ENCODE measurements at places on chromosomes 12 and 14.

DNA sequence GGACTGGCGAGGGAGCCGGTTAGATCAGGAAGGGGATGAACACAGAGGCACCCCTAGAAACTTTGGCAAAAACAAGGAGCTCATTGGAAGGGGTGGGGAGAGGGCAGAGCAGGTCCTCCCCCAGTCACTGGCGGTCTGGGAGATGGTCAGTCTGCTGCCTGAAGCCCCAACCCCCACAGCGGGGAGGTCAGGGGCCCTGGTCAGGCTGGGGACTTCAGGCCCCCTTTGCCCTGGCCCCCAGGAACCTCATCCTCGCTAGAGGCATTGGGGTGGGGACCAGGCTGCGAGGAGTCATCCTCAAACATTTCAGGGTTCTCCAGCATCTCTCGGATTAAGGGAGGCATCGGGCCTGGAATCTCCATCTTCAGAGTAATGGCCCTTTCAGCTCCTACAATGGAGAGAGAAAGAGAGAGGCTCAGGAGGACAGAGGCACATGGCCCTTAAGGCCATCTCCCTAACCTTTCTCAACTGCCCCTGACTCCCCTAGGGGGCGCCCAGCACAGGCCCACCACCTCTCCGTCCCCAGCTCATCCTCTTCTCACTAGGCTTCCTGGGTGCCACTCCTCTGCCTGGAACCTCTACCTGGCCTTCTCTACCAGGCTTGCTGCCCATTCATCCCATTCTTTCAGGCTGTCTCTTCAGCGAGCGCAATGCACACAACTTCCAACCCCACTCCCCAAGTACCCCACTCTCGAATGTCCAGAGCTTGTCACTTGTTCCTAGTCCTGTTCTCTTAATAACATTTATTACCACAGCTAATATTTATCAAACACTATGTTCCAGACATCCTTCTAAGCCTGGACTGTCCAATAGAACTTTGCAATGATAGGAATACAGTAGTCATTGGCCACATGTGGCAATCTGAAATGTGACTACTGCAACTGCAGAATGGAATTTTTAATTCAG lies 4.7 kb upstream of the ITGB7 start:
- H3K27me3 ChIP-seq = no peaks in the 10 kb centered on the region
- no peak overlapping the region for H3K27ac ChIP-seq
- peaks cover 65% of the 10 kb centered on the region for H3K36me3 ChIP-seq

DNA sequence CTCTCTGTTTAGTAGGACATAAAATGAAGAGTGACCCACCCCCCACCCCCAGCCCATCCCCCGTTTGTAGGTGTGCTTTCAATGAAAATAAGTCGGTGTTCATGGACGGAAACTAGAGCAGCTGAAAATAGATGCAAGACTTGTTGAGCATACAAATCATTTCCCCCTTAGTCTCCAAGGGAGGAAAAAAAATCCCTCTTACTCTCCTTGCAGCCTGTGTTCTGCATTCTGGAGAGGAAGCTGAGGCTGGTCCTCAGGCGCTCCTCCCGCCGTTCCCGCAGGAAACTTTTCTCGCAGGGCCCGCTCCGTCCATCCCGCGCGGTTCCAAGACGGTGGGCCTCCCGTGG lies 259.0 kb upstream of the E2F7 start:
- peaks cover 38% of the 10 kb centered on the region for H3K27me3 ChIP-seq
- no peak for DNase-seq
- peaks cover 11% of the 10 kb centered on the region for H3K4me1 ChIP-seq
- no peak overlapping the region for H3K27ac ChIP-seq

DNA sequence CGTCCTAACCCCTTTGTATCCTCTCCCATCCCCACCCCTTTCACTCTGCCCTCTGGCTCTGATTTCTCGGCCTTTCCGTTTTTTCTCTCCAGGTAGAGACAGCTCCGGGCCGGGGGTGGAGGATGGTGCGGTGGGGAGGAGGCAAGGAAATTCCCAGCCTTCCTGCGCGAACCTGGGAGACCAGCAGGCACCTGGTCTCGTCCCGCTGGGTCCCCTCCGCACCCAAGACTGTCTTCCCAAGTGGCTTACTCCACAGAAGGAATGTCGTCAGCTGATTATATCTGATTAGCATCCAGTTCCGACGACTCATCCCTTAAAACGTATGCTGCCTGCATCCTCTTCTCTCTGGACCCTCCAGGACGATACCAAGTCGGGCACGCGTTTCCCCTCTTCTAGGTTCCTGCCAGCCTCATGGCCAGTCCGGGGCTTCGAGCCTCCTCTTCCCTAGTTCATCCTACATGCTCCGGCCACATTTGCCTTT lies 42.2 kb upstream of the CAPRIN2 start:
- no peak overlapping the region for H3K27ac ChIP-seq
- H3K4me3 ChIP-seq = peak overlapping the region; percentile 50
- H3K4me1 ChIP-seq = peaks cover 22% of the 10 kb centered on the region
- DNase-seq = no peak
- H3K27me3 ChIP-seq = peaks cover 73% of the 10 kb centered on the region

DNA sequence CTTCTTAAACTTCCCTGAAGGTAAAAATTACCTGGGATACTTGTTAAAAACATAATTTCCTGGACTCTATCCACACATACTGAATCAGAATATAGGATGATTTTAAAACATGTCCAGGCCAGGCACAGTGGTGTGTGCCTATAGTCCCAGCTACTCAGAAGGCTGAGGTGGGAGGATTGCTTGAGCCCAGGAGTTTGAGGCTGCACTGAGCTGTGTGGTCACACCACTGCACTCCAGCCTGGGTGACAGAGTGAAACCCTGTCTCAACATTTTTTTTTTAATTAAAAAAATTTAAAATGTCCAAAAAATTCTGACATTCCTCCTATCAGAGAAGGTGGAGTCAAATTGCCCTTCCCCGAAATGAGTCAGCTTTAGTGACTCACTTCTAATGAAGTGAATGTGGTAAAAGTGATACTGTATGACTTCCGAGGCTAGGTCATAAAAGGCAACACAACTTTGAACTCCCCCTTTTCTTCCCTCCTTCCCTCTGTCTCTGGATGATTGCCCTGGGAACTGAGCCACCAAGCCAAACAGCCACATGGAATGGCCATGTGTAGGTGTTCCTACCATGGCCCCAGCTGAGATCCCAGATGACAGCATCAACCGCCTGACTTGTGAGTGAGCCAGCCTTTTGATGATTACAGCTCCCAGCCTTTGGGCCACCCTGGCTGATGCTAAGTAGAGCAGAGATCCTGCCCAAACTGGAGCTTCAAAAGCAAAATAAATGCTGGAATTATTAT lies 36.3 kb downstream of the LIMA1 start:
- no peak for DNase-seq
- no peak overlapping the region for H3K4me3 ChIP-seq
- no peak overlapping the region for H3K27ac ChIP-seq
- H3K27me3 ChIP-seq = peaks cover 3% of the 10 kb centered on the region
- no peaks in the 10 kb centered on the region for H3K36me3 ChIP-seq

DNA sequence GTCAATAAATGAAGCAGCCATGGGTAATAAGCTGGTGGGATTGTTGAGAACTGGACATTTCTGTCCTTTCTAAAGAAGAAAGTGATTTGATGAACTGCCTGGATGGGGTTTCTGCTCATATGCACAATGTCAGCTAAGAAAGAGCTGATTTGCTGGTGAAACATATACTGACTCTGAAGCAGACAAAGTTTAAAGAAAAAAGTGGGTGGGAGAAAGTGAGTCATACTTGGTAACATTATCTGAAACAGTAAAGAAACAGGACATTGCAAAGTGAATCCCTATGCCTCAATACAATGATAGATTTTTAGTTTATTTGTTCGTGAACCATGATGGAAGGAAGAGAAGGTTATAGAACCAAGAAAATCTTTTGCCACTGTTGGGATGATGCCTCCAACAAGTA lies 95.6 kb upstream of the DNM1L start:
- peaks cover 12% of the 10 kb centered on the region for H3K36me3 ChIP-seq
- no peaks in the 10 kb centered on the region for H3K27me3 ChIP-seq
- H3K4me1 ChIP-seq = peaks cover 27% of the 10 kb centered on the region
- DNase-seq = no peak
- no peak overlapping the region for H3K4me3 ChIP-seq
- no peak overlapping the region for H3K27ac ChIP-seq

DNA sequence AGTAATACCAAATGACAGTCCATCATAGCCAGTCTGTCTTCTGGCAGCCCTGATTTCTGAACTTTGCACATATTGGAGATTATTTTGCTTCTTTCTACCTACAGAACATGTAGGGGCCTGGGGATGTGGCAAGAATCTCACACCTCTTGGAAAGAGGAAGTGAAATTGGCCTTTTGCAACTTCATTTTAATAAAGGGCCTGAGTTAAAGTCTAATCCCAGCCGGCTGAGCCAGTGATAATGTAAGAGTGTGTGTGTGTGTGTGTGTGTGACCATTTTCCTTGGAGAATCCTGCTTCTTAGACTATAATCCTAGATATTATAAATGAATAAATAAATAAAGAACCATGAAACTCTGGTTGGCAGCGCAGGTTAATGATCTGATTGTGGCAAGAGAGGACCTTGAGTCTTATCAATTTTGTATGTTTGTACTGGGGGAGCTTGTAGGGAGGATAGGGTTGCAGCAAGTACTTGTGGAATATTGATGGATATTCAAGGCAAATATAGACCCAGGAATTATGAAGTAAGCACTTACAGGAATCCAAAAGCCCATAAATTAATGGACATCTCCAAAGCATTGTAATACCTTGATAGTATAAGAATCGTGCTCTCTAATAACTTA lies 233.2 kb upstream of the AMIGO2 start:
- no peak overlapping the region for H3K27ac ChIP-seq
- H3K4me1 ChIP-seq = peaks cover 35% of the 10 kb centered on the region
- H3K4me3 ChIP-seq = no peak overlapping the region
- no peak for DNase-seq
- H3K36me3 ChIP-seq = peaks cover 22% of the 10 kb centered on the region

- H3K27me3 ChIP-seq = no peaks in the 10 kb centered on the region
- H3K4me3 ChIP-seq = no peak overlapping the region
- no peak for DNase-seq
- no peaks in the 10 kb centered on the region for H3K36me3 ChIP-seq
These were observed 89.8 kb downstream of the WSCD2 start for GRCh38 chr12:108218921-108219320.

DNA sequence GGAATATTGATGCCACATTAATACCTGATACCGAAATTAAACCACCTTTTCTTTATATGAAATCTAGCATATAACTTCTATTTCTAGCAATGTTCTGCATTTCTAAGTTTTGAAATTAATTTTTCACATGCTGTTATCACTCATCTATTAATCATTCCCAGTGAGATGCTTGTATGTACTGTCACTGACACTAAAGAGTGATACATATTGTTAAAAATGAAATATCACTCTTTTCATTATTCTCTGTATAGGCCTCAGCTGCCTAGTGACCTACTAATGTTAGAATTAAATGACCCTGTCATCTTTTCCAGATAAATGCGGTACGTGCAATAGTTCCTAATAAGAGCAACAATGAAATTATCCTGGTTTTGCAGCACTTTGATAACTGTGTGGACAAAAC lies 49.7 kb upstream of the KCNH3 start:
- no peaks in the 10 kb centered on the region for H3K27me3 ChIP-seq
- DNase-seq = no peak
- H3K4me1 ChIP-seq = no peaks in the 10 kb centered on the region
- H3K36me3 ChIP-seq = no peaks in the 10 kb centered on the region
- no peak overlapping the region for H3K4me3 ChIP-seq
- no peak overlapping the region for H3K27ac ChIP-seq
